Stimulated activated CD4-positive, alpha-beta T cell treated with anti-CD3 and anti-CD28 coated beads, TNF-alpha, amount 100 ng/mL, for 1 hour (primary cell): ENCODE measurements at places on chromosomes 7 and 10.

GRCh38 chr7:31126976-31127375 lies 74.9 kb downstream of the ADCYAP1R1 start:
- DNase-seq = no peak

GRCh38 chr7:38192327-38192726 lies 14.3 kb downstream of the STARD3NL start:
- no peak for DNase-seq

DNA sequence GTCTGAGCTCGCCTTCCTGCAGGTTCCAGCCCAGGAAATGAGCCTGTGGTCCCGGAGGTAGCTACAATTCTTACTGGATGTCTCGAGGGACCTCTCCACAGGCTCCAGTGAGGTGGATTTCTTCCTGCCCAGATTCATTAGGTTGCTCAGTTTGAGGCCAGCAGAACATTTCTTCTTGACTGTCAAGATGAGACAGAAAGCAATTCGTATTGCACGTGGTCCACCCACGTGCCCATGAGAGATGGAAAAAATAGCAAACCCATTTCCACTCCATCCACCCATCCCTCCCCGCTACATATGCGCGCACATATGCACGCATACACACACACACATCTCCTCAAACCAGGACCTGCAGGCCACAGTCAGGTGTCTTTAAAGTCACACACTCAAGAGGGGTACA lies 68.7 kb downstream of the VWA2 start:
- no peak for DNase-seq

- no peak for DNase-seq
Observed at GRCh38 chr10:75398692-75399460, 2.7 kb downstream of the ZNF503 start.

- DNase-seq = no peak
Observed at GRCh38 chr7:137772748-137773147, 74.0 kb downstream of the DGKI start.

DNA sequence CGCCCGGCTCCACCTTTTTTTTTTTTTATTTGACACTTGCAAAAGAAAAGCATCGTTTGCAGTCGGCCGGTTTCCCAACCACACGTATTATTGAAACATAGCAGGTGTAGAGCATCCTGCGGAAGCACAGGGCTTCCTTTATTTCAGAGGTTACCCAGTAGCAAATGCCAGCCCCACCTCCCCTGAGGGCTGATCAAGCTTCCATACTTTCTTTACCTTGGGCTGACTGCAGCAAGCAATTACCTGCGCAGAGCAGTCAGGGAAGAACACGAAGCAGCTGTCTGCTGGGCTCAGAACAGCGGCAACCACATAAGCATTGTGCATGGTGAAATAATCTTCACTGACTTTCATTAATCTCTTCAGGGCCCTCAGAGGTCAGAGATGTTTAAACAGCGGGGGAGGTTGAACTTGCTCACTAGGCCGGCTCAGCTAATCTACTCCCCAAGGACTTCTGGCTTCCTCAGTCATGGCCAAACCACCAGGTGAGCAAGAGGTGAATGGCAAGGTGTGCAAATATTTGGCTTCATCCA lies 784.7 kb upstream of the AUTS2 start:
- DNase-seq = no peak
